ENCODE measurements at places on chromosomes 1 and 21.

DNA sequence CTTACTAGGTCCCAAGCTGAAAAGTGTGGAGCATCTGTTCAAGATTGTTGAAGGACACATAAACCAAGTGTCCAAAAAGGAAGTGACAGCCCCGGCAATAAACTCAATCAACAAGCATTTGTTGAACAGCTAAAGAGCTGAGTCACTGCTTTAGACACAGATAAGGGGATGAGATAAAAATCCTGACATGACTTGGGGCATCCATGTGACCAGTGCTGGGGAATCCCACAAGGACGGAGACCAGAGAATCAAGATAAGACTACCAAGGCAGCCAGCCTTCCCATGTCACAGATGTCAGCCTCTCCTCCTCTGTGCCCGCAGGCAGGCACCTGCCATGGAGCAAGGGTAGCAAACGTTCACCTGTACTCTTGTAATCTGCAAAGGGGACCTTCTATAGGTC is 118.6 kb upstream of the KAZN start:
- no peak for DNase-seq

DNA sequence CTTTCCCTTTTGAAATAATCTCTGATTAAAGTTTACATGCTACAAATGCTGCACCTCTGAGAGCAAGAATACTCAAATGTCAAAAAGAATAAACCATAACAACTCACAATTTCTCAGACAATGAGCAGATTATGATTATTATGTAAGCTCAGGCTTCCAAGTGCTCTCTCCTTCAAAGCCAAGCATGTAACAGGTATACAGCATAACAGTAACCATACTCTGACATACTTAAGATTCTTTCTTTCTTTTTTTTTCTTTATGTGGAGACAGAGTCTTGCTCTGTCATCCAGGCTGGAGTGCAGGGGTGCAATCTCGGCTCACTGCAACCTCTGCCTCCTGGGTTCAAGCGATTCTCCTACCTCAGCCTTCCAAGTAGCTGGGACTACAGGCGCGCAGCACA is 155.4 kb downstream of the EIF4G3 start:
- no peak for DNase-seq

DNA sequence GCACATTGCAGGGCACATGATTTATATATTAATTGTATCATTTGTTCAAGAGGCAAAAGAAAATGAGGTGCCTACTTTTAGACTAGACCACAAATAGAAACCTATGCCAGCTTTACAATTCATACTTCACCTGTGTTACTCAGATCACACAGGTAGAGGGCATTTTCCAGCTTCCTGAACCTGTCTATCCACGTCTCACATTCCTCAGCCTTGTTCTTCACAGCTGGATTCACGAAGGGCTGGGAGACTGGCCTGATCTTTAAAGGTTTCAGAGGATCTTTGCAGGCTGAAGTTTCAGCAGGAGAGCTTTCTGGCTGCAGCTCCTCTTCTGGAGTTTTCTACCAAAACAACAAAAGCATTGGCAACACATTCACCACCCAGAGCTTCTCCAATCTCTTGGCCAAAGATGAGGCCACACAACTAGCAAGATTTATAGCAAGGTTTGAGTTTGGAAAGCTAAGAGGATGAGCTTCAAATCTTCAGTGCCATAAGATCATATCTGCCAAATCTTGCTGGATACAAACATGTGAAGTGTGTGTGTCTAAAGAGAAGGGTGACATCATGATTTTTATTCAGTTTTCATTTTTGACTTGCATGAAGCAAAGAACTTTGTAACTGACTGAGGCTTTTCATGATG is 71.0 kb upstream of the CYP2J2 start:
- no peak for DNase-seq

DNA sequence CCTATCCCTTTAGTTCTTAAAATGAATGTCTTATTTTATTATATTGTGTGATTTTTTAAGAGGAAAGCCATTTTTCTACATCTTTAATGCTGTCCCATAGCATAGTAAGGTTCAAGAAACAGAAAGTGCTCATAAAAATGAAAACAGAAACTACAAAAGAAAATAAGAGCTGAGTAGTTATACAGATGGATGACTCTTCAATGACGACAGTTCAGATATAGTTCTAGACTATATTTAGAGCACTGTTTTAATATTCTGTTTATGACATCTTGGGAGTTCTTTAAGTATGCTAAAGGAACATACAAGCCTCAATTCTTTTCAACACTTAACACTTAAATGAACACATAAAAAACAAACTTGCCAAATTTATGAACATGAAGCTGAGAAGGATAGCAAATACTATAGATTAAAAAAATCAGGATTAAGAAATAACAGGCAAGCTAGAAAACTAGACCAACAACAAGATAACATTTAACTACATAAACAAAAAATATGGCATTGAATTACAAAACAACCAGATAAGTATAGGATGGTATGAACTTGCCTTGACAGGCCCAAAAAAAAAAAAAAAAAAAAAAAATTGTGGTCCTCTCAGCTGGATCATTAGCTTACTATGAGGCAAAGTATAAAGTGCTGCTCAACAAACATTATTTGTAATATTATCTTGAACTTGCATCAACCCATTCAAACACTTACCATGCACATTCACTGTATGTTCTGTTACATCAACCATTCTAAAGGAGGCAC is 87.9 kb downstream of the ZZZ3 start:
- no peak for DNase-seq

GRCh38 chr1:246320286-246320685 is 186.8 kb downstream of the SMYD3 start:
- DNase-seq = no peak

- no peak for DNase-seq
These were observed 2.5 kb downstream of the SDC3 start for GRCh38 chr1:30905916-30906620.

DNA sequence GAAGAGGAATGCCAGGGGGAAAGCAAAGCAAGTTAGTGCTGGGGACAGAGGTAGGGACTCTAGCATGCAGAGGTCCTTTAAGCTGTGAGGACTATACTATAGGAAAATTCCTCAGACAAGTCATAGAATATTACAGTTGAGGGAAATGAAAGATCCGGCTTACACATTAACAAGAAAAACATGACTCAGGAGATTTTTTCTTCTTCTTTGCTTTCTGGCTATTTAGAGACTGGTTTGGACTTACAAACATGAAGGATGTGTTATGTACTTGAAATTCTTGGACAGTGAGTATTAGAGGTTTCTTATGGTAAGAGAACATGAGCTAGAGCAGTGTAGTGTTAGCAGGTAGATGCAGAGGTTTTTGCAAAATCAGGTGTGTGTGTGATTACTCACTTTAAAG is 24.9 kb downstream of the USP25 start:
- no peak for DNase-seq

DNA sequence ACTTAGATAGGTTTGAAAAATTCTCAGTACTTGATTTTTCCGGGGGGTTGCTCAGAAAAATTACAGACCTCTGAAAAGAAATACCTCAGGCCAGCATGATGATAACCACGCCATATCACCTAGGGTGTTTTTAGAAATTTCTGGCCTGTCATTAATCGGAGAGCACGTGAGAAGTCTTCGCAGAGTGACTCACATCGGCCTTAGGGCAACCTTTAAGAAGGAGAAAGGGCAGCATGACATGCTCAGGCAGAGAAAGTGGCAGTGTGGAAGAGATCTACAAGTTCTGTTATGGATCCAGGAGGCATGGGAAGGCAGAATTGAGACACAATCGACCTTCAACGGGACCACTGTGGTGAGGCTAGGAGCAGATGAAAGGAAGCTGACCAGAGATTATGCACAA is 506.3 kb downstream of the LMO4 start:
- DNase-seq = no peak

- DNase-seq = no peak
These were observed 51.6 kb downstream of the IRF2BP2 start for GRCh38 chr1:234558330-234558836.

DNA sequence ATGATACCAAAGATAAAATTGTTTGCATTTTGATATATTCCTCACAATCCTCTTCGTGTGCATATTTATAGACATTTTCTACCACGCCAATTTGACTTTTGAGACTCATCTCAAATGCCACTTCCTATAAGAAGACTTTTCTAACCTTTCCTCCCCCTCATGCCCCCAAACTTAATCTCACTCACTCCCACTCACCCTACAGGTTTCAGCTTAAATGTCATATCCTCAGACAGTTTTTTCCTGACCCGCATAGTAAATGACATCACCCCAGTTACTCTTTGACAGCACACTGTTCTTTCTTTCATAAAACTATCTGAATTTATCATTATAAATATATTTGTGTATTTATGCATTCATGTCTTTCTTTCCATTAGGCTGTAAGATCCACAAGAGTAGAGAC is 29.6 kb upstream of the RGS8 start:
- DNase-seq = no peak

- DNase-seq = no peak
These were observed 4.1 kb downstream of the PDC start for GRCh38 chr1:186456729-186457255.

DNA sequence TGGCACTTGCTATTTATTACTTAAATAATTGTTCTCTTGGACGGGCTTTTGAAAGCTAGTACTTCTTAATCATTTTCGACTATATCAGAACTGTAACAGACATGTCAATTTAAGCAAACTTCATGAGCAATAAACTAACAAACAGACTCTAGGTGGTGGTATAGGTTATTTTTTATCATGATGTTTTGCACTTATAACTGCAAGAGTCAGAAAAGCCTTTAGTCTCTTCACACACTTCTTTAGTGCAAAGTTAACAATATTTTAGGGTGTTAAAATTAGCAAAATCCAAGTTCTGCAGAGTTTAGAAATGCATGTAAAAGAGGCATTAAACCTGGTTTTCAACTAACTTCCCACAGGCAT is 2.2 kb downstream of the NRIP1 start:
- DNase-seq = no peak

DNA sequence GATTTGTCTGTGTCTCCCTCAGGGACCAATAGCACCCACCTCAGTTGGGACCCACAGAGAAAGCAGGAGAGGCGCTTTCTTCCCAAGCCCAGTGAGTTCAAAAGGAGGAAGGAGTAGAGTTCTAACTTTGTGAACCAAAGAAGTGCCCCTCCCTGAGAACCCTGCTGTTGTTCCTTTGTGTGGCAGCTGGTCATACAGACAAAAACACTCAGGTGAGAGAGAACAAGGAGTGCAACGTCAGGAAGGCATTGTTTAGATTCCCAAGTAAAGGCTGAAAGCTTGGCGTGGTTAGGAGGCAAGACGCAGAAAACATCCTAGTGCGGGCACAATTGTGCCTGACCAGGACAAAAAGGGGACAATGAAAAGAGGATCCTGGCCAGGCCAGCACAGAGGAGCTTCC is 654.6 kb downstream of the KIF26B start:
- DNase-seq = no peak

DNA sequence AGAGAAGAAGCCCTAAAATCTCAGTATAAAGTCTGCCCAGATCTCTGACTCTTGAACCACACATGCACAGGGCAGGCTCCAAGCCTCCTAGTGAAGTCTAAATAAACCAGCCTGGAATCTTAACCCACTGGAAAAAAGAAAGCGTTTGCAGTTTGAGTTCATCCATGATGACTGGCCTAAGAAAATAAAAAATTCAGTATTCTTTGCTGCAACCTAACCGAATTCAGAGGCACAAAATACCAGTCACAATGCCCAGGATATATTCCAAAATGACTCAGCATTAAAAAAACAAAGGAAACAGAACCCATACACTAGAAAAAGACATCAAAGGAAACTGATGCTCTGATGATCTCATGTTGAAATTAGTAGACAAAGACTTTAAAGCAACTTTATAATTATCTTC is 269.2 kb downstream of the SDCCAG8 start:
- DNase-seq = no peak

- no peak for DNase-seq
These were observed 749 bp upstream of the GLUL start for GRCh38 chr1:182392050-182393028.

GRCh38 chr1:20322825-20323612 is 32.3 kb downstream of the VWA5B1 start:
- no peak for DNase-seq

DNA sequence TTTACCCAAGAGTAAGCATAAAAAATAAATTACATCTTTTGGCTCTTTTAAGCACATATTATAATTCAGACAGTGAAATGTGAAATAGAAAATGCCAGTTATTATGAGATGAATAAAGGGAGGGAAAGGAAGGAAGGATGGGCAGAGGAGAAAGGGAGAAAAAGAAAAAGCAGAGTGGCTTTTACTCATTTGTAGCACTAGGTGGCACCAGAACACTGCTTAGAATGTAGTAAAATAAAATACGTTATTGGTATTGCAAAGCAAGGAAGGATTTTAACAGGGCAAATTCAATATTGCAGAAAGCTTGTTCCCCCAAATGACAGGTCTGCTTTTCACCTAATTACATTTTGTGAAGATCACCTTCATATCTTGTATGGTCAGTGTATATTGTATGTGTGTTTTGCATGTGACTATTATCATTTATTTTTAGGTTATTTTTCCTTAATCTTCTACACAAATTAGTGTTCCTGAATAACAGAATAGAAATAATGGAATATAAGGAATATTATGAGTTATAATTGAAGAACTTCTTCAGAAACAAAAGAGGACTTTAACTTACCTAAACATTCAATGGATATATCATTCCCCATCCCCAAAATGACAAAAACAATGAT is 9.1 kb upstream of the PCNX2 start:
- no peak for DNase-seq

DNA sequence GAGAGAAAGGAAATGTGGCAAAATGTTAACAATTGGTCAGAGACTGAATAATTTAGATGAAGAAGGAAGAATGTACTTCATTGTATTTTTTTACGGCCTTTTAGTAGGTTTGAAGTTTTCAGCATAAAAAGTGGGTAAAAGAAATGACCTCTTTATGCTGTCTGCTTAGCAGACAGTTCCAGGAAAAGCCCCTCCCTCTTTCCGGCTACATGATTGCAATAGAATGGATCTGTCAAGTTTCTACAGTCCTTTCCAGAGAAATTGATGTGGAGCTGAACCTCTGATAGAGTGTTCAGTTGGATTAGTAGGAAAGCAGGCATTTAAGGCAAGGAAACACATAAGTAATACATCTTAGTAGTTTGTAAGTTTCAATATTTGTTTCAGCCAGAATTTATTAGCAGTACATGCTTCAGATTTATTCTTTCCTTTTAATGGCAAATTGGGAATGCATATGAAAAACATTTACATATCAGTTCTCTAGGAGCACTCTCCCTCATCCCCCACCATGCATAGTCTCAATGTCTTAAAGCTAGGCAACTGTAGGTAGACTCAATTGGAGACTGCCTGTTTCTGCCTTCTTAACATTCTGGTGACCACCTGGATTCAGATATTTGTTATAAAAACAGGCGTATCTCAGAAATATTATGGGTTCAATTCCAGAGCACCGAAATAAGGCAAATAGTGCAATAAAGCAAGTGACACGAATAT is 36.4 kb downstream of the HS2ST1 start:
- DNase-seq = no peak
